Activated CD8-positive, alpha-beta memory T cell treated with anti-CD3 and anti-CD28 coated beads for 4 hours (primary cell): ENCODE measurements at places on chromosomes 3 and 15.

DNA sequence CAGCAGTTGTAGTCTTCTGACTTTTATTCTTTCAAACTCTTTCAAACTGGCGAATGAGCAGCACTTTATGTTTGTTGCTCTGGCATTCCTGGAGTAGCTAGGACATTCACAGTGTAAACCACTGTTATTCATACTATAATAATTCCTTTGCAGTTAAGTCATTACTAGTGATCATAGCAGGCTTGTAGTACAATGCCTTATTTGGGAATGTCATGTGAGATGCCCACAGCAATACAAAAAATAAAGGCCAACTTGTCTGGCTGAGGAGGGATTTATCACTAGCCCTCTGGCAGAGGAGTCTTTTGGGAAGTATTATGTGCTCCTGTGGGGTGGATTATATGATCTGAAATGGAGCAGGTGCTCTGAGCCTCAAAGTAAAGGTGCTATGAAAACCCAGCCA lies 197.2 kb downstream of the VGLL3 start:
- DNase-seq: no peak

DNA sequence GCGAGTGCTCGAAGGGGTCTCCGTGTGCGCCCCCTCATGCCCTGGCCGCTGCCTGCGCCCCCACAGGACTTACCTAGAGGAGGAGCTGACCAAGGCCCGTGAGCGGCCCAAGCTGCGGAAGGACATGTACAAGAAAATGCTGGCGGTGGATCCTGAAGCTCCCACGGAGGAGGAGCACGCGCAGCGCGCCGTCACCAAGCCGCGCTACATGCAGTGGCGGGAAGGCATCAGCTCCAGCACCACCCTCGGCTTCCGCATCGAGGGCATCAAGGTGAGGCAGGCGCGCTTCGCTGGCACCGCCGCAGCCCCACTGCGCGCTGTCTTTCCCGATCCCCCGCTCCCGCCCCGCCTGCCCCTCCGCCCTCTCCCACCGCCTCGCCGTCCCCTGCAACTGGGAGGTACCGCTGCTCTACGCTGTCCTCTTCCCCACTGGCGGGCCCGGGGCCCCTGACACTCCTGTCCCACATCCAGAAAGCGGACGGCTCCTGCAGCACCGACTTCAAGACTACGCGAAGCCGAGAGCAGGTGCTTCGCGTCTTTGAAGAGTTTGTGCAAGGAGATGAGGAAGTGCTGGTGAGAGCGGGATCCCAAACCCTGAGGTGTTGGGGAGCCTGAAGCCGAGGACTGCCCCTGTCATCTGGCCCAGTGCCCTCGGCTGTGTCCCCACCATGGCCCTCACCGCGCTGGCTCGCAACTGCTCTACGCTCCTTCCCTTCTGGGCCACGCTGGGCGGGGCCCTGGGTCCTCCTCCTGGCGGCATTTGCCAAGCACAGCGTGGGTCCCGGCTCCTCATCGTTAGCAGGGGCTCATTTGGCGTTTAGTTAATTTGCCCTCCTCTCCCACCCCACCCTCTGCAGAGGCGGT lies 8.5 kb downstream of the ITPKA start:
- DNase-seq: no peak

GRCh38 chr3:172877011-172877410 lies 126.5 kb downstream of the ECT2 start:
- DNase-seq: no peak

DNA sequence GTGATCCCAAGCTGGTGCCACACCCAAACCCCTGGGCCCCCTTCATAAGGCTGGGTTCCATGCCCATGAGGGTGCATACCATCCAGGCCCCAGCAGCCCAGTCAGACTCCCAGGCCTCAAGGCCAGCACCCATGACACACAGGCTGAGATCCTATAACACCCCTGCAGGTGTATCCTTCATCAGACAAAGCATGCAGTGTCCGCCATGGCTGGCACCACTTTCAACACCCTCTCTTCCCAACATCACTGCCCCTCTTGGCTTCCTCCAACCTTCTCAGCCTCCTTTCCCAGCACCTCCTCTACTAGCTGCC lies 3.5 kb downstream of the CCDC51 start:
- no peak for DNase-seq

DNA sequence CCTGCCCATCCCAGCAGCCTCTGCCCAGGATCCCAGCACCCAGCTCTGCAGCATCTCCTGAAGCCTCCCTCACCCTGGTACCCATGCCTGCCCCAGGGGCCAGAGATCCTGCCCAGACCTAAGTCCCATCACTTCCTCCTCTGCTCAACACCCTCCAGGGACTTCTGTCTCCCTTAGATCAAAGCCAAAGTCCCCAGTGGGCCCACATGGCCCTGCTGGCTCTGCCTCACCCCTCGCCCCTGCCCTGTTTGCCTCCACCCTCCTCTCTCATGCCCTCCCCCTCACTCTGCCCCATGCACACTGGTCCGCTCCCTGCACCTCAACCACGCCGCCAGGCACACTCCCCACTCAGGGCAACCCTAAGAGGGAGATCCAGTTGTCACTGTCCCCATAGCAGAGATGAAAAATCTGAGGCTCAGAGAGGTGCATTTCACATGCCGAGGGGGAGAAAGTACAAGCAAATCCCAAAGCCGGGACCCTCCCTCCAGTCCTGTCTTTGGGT lies 146.5 kb downstream of the NUP210 start:
- no peak for DNase-seq
